Karpas-422 (cell line): ENCODE measurements at places on chromosomes 7 and 10.

DNA sequence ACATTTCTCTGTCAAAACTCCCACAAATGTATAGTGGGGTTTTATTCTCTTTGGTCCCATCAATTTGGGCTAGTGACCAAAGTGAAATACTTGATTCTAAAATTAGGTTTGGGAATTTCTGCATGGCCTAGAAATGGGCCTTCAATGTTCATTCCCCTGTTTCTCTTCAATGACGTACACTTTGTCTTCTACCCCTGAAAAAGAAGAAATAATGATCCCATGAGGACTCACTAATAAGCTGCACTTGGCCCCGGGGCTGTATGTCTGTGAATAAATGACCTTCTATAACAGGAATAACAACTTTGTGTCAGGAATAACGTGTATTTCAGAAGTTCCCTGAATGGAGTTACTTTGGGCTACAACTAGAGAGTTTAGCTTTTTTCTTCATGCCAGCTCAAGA is 20.2 kb downstream of the OR6B1 start:
- DNase-seq, result no peak

- no peak for DNase-seq
These were observed 84.3 kb downstream of the TCERG1L start for GRCh38 chr10:131227163-131227740.

GRCh38 chr7:7769710-7770627 is 51.6 kb upstream of the RPA3 start:
- no peak for DNase-seq

- DNase-seq, result no peak
These were observed 52.7 kb downstream of the FIGNL1 start for GRCh38 chr7:50397320-50397970.

DNA sequence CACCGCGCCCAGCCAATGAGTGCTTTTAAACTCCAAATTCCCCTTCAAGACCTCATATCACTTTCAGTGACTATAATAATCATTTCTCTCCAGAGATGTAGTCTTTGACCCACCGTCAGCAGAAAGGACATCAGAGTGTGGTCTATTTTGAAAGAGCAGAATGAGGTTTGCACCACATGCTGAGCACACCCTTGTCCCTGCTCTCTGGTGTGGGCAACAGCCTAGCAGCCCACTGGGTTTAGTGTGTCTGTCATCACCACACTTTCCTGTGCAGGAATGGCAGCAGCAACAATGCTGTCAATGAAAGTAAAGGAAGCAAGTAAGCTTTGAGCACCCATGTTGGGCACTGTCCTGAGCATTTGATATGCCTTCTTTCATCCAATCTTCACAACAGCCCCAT is 122.4 kb downstream of the PLXNA4 start:
- no peak for DNase-seq

GRCh38 chr10:61847640-61848039 is 53.9 kb upstream of the ARID5B start:
- DNase-seq, result no peak

GRCh38 chr7:78953090-78953489 is 500.4 kb downstream of the MAGI2 start:
- no peak for DNase-seq
